ENCODE measurements at places on chromosomes 3 and 15.
A peak's percentile ranks its signal among the peaks of the same experiment; 100 is the strongest.

GRCh38 chr3:148878095-148878494 lies 13.0 kb downstream of the CPA3 start:
- DNase-seq, result no peak

- peak; percentile 54 for DNase-seq
Observed at GRCh38 chr3:42839616-42840015, 30.4 kb downstream of the ACKR2 start.

DNA sequence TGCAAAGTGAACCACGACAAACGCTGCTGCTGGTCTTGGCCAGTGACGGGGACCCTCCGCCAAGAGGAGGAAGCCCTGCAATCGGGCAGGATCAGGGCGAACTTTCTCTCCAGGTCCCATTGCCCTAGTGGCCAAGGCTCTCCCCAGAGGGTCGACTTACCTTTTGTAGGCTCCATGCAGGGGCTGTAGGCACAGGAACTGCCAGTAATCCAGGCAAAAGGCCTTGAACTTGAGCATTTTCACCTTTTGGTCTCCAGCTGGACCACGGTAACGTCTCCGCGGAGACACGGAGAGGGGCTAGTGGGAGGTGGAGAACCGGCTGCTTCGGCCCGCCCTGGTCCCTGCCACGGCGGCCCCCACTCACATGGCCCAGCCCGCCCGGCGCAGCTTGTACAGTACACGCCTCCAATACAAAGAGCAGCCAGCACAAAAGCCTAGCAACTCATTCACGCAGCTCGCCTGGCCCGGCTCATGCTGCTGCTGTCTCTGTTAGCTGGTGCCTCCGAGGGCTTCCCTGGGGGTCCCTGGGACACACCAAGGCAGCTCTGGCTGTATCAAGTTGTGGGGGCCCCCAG lies 31.0 kb downstream of the IQSEC1 start:
- DNase-seq, result no peak

GRCh38 chr3:195068084-195069080 lies 202.6 kb downstream of the XXYLT1 start:
- no peak for DNase-seq

- DNase-seq, result no peak
Observed at GRCh38 chr15:84671211-84671610, 13.2 kb upstream of the NMB start.

DNA sequence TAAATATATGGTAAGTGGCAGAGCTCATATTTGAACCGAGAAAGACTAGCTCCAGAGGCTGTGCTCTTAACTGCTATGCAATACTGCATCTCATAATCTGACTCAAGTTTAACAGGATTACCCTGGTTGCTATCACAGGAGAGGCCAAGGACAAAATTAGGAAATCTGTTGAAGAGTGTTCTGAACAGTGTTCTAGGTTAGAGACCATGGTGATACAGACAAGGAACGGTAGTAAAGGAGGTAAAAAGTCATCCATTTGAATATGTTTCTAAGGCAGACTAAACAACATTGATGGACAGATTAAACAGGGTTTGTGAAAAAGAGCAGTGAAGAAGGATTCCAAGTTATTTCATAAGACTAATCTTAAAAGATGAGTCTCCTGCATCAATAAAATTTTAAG lies 22.1 kb downstream of the PLOD2 start:
- DNase-seq, result no peak

DNA sequence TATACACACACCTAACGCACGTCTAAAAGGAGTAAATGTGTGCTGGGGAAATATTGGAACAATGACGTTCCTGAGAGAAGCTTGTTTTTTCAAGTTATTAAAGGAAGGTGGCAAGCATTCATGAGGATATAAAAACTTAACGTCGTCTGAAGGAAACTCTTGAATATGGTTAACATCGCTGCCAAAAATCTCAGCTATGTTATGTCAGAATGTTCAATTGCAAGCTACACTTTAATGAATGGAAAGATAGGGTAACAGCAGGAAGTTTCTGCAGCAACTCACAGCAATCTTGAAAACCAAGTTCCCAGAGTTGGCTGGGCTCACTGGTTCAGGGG lies 54.3 kb upstream of the MEF2A start:
- DNase-seq, result no peak

DNA sequence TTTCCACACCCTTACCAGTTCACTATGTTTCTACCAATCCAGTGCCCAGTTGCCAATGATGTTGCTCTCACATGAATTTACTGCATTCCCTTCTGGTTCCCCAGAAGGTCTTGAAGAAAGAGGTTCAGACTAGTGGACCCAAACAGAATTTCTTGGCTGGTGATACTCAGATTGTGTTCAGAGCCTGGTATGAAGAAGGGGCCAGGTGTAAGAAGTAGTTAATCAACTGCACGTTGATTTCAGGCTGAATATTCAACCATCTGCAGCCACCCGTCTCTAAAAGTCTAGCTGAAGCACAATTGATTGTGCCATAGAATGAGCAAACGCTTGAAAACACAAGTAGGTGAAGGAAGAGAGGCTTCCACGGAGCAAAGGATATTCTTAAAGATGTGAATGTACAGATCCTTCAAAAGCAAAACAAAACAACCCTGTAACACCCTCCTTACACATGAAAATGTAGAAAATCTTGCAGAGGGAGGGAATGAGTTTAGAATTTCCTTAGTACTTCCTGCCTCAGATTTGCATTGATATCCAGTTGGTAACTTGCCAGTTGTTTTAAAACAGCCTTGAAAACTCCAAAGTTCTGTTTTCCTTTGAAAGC lies 4.7 kb downstream of the RBMS3 start:
- no peak for DNase-seq

DNA sequence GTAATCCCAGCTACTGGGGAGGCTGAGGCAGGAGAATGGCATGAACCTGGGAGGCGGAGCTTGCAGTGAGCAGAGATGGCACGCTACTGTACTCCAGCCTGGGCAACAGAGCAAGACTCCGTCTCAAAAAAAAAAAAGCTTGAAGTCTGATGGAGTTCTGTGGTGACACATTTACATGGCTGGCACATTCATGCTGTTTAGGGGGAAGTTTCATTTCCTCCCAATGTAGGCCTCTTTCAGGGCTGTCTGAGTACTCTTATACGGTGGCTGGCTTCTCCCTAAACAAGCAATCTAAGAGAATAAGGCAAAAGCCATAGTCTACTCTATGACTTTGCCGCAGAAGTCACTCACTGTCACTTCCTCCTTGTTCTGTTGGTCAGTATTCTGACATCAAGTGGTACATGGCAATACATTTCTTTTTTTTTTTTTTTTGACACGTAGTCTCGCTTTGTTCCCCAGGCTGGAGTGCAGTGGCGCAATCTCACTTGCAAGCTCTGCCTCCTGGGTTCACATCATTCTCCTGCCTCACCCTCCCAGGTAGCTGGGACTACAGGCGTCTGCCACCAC lies 41.2 kb downstream of the OIP5 start:
- no peak for DNase-seq

GRCh38 chr3:105747060-105747541 lies 121.7 kb downstream of the CBLB start:
- no peak for DNase-seq

GRCh38 chr3:30319713-30320112 lies 286.7 kb upstream of the TGFBR2 start:
- peak; percentile 44 for DNase-seq

GRCh38 chr15:84889313-84889990 lies 5.0 kb downstream of the SLC28A1 start:
- DNase-seq, result no peak

GRCh38 chr15:63554337-63554927 lies 42.8 kb upstream of the FBXL22 start:
- no peak for DNase-seq

GRCh38 chr3:194617827-194618226 lies 15.4 kb downstream of the TMEM44 start:
- DNase-seq, result no peak

DNA sequence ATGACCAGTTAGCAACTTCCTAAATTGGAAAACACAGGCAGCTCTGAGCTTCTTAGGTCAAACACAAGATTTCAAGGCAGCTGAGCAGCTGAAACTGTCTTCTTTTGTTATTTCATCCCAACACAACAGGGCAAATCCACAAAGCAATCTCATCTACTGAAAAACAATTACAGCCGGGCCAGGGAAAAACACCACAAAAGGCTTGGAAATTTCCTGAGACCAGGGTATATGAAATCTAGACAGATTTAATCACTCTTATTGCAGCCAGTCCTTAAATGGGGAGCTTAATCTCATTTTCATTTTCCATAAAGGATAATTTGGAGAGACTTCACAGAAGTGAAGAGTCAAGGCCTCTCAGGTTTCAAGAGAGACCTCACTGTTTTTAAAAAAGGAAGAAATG lies 181.8 kb downstream of the SSR3 start:
- no peak for DNase-seq

DNA sequence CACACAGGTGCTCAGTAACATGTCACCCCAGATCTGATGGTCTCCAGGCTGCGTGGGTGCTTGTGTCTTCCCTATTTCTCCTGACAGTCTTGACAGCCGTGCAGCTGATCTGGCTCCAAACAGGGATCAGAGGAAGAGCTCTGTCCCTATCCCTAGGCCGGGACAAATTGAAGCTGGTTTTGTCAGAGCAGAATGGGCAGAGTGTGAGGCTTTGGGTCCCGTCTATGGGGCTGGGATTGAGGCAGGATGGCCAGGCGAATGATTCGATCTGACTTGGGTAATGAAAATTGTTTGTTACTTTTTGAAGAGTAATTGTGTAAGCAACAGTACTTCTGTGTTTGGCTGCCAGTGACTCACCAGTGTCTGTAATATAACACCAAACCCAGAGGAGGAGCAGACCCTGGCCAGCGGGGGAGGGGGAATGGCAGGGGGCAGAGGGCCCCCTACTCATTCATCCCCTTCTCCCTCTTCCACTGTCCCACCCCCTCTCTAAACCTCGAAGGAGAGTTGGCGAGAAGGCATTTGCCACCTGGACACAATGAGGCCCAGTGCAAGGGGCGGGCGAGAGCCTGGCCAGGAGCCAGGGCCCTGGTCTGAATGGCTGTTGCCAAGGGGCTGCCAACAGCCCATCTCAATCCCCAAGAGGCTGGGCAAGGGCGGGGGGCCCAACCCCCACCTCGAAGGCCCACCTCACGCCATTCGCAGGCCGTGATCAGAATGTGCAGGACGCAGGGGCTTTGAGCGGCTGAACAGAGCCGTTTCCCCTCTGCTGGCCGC lies 4.9 kb upstream of the MAGEF1 start:
- DNase-seq, result peak; percentile 78

GRCh38 chr15:51266656-51267050 lies 71.7 kb downstream of the CYP19A1 start:
- no peak for DNase-seq

DNA sequence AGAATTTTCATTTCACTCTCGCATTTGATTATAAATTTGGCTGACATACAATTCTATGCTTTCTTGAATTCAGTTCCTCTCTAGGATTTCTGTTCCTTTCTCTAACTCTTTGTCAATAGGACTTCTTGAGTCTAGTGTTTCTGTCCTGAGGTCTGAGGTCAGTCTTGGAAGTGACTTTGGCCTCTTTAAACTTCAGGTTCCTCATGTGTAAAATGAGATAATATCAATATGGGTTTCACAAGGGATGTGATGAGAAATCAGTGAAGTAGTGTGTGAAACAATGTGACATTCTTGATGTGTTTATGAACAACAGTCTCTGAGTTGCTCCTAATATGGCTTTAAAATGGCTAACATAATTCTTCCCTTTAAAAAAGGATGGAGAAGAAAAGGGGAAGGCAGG lies 92.2 kb downstream of the SV2B start:
- no peak for DNase-seq

DNA sequence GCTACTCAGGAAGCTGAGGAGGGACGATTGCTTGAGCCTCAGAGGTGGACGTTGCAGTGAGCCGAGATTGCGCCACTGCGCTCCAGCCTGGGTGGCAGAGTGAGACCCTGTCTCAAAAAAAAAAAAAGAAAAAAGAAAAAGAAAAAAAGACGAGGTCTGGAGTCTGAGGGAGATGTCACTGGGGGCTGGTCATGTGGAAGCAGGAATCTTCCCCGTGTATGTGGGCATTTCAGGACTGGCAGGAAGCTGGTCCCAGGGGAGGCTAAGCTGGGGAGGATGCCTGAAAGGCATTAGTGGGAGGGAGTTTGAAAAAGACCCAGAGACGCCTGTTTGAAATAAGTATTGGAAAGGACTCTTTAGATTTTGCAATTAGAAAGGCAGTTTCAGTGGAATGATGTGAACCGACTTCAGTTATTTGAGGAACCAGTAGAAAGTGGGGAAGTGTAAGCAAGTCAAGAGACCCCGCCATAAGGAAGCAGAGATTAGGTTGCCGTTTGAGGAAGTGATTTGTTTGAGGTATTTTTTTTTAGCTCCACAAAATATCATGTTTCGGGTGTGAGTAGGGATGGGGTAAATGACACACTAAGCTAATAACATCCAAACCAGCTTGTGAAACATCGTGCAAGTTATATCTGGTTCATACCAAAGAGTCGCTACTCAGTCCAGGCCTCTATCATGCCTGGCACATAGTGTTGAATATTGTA lies 55.5 kb downstream of the ST6GAL1 start:
- DNase-seq, result peak; percentile 13

GRCh38 chr3:110664148-110664547 lies 407.5 kb upstream of the NECTIN3 start:
- DNase-seq, result no peak

GRCh38 chr3:6250167-6250566 lies 610.7 kb upstream of the GRM7 start:
- no peak for DNase-seq

DNA sequence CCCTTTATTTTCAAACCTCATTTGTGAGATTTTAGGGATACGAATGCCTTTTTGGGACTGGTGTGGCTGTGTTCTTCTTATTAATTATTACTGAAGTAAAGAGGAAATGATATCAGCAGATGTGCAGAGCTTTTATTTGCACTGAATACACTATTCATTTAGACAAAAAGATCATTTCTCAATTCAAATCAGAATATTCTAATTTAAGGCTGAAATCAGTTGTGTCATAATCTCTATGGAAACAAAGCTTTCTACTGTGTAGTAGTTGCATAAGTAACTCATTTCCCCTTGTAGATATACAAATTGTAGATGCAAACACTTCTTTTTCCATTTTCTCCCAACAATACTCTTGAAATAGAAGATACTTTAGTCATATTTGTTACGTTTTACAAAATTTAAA lies 56.0 kb downstream of the PDE8A start:
- DNase-seq, result no peak

DNA sequence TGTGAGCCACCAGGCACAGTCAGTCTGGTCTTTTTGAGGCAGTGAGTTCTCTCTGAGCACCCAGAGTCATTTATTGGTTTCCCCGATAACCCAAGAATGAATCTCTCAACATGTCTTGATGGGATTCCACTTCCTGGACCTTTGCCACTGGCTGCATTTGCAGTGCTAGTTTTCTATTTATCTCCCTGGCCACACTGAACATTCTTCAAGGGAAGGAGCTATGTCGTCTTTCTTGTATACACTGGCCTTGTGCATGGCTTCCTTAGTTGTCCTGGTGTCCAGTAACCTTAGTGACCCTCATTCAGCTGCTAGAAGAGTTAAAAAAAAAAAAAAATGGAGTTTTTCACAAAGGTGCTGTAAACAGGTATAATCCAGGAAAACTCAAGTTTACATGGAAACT lies 64.9 kb upstream of the CMTM7 start:
- DNase-seq, result no peak

GRCh38 chr3:105140899-105141367 lies 225.8 kb upstream of the ALCAM start:
- no peak for DNase-seq
